ENCODE measurements at places on chromosomes 7 and 10. TPM values are rescaled to one million over a fixed set of nuclear protein-coding genes. Genes with fewer than 3 reads are reported as not detected.

The GRID2IP gene
- not detected for total RNA-seq

The DKK1 gene
- not detected for total RNA-seq

The HOXA9 gene
- total RNA-seq: not detected

The RBP3 gene
- total RNA-seq: not detected

The SLC16A12 gene
- not detected for total RNA-seq

The NKX2-3 gene
- not detected for total RNA-seq

Measured in T-helper 2 cell treated with Interferon-gamma antibody and Interleukin-4, amounts not matched to agents 100 ng/mL and 5 ng/mL, for 36 hours (primary cell).